ENCODE measurements at places on chromosomes 3 and 15.

GRCh38 chr3:185402561-185402960 is 39.6 kb downstream of the MAP3K13 start:
- no peak for DNase-seq

DNA sequence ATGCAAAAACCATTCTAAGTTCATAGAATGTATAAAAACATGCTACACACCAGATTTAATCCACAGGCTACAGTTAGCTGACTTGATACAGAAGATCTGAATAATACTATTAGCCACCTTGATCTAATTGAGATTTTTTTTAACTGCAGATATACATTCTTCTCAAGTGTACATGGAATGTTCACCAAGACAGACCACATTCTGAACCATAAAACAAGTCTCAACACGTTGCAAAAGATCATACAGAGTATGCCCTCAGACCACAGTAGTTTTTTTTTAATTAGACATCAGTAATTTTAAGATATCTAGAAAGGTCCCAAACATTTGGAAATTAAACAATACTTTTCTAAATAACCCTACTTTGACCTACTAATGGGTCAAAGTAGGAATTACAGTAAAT is 83.3 kb downstream of the FGF7 start:
- no peak for DNase-seq

- DNase-seq: no peak
These were observed 151.0 kb downstream of the FAM43A start for GRCh38 chr3:194836661-194837060.

GRCh38 chr3:133276594-133276993 is 123.3 kb upstream of the BFSP2 start:
- DNase-seq: no peak

DNA sequence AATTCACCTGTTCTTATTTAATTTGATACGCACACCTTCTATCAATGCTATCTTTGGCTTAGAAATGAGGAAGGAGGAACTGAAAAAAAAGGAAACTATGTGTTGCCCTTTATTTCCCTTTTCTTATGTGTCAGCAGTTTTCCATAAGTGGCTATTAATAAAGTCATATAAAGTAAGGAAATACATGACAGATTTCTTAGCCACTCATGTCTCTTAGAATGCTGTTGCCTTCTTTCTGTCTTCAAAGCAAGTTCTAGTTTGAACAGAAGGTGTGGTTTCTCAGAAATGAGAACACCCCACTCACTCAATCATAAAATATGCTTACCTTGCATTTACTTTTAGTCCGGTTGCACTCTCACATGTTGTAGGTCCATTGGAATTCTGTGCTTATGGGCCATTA is 640.5 kb upstream of the GRM7 start:
- no peak for DNase-seq

DNA sequence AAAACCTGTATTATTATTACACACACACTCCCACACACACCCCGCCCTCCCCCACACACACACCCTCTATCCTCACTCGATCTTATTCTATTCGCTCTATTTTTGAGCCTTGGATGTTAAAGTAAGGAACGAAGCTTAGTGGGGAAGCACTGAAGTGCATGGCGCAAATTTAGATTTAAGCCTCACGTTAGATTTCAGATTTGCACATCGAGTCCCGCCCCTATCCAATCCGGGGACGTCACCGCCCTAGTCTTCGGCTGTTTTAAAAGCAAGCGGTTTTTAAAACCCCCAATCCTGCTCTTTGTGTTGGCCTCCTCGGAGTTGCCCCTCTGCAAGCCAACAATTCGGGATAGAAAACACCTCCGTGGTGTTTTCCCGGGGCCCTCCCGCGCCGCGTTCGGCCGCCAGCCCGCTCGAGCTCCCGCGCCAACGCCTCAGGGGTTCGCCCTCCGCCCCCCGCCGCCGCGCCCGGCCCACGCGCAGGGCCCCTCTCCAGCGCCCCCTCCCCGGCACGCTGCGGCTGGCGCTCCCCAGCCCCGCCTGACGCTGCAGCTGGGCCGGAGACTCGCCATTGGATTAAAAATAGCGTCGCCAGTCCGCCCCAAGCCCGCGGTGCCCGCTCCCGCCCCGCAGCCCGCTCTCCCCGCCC is at the start of gene USP13:
TSS of gene USP13 (plus strand) at position 594 of the 649 bp plus-strand sequence. CDS start 186 bp downstream, outside the sequence.
- DNase-seq: peak; percentile 60

GRCh38 chr15:77115179-77115578 is 44.3 kb upstream of the TSPAN3 start:
- no peak for DNase-seq

DNA sequence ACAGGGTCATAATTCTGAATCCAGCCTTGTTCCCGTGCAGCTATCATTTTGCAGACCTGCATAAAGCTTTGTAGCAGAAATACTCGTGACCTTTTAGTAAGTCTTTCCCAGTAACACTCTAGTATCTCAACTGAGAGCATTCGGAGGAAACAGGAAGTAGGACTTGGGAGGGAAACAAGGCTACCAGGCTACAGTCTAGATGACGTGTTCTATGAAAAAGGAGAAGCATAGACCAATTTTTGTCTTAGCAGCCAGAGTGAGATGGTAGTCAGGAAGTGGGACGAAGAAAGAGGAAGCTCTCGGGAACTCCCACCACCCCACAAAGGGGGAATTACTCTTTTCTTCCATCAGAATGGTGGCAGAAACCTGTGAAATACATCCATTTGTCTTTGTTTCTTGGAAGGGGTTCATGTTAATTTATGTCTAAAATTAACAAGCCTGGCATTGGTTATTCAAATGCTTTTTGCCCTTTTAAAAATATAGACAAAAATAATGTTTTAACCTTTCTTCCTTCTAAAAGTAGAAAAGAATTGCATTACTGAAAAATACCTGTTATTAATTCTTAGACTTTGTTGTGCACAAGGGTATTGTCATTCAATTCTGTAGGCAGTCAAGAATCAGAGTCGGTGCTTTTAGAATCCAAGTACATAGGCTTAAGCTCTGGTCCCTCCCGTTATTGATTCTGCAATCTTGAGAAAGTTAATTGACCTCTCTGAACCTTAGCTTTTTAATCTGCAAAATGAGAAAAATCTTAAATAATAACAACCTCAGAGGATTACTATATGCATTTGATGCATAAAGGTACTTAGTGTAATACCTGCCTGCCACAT is 1.6 kb upstream of the SUCNR1 start:
- DNase-seq: no peak

DNA sequence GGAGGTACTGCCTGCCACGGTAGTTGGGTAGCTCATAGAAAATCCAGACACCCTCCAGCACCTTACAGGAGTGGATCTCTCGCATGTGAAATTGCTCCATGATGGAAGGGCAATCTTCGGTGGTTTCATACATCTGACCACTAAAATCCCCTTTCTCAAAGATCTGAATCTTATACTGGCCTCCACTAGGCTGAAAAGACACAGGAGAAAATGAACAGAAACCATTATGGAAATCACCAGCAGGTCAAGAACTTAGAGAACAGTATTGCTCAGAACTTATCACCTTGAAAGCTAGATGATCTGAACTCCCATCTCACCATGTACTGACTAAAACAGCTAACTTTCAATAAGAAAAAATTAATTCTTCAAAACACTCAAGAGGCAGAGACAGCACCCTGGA is 5.4 kb downstream of the CRYGS start:
- DNase-seq: no peak

DNA sequence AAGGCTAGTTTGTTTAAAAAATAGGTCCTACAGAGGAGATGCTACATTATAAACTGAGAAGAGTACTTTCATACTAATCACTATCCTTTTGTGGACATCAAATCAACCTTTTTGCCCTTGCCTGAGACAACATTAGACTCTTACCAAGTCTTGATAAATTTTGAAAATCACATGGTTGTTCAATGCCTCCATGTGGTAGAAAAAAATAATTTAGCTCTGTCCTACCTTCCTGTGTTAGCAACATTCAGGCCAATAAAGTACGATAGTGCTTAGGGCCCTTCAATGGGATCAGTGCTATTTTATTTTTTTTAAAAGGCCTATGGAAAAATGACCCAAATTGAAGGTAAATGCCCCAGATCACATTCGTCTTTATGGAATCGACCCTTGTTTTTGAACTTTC is 5.0 kb upstream of the UBE2E1 start:
- DNase-seq: no peak

GRCh38 chr3:135853981-135854380 is 111.5 kb upstream of the PPP2R3A start:
- no peak for DNase-seq

DNA sequence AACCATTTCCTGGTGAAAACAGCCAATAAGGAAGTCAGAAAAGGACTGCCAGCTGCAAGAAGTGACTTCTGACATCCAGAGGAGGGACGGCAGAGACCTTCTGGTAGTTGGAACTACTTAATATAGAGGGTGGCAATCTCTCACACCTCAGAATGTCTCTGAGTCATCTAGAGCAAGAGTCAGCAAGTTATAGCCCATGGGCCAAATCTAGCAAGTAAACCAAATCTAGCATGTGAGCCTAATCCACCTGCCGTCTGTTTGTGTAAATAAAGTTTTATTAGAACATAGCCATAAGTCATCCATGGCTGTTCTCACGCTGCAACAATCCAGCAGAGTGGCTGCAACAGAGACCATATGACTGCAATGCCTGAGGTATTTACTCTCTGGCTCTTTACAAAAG is 160.5 kb upstream of the NR2E3 start:
- no peak for DNase-seq

DNA sequence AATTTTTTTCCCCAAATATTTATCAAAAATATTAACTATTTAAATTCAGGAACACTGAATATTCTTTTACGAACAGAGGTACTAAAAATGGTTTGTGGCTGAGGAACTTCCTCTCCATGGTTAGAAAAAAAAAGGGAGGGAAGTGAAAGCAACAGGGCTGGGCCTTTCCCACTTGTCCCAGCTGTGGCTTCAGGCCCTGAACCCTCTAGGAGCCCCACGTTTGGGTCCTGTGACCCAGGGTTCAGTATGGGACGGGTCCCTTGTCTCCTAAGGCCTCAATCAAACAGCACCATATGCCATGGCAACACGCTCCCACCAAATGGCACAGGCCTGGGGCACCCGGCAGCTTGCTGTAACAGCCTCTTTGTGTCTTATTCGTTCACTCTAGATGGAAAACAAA is 32.4 kb downstream of the POC1A start:
- no peak for DNase-seq

DNA sequence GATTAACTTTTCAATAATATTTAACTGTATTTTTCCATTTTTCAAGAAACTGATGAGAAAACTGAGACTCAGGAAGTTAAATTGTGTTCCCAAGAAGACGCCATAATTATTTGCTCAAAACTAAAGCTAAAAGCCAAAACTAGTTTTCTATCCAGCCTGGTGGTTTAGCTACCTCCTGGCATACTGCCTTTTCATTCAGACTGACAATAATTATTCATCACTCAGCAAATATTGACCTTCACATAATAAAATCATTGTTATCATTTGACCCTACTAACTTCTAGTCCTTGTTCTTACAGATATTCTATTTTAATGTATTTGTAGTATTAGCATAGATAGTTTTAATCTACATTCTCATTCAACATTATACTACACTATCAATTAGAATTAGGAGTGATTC is 210.6 kb upstream of the GADL1 start:
- DNase-seq: no peak

GRCh38 chr3:144109944-144110343 is 138.3 kb downstream of the DIPK2A start:
- no peak for DNase-seq

- DNase-seq: no peak
These were observed 23.0 kb downstream of the KY start for GRCh38 chr3:134627831-134628230.

DNA sequence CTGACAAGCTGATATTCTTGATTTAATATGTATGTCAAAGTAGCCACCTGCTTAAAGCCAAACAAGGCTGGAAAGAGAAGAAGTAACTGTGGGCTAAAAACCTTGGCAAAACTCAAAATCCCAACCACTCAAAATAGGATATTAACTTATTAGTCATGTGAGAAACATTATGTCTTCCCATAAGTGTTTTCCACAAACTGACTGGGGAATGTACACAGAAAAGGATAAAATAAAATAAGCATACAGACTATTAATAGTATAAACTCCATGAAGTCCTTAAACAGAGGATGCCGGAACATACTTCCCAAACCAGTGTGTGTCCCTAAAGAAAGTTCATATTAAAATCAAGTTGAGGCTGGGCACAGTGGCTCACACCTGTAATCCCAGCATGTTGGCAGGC is 263.7 kb upstream of the THBS1 start:
- no peak for DNase-seq

DNA sequence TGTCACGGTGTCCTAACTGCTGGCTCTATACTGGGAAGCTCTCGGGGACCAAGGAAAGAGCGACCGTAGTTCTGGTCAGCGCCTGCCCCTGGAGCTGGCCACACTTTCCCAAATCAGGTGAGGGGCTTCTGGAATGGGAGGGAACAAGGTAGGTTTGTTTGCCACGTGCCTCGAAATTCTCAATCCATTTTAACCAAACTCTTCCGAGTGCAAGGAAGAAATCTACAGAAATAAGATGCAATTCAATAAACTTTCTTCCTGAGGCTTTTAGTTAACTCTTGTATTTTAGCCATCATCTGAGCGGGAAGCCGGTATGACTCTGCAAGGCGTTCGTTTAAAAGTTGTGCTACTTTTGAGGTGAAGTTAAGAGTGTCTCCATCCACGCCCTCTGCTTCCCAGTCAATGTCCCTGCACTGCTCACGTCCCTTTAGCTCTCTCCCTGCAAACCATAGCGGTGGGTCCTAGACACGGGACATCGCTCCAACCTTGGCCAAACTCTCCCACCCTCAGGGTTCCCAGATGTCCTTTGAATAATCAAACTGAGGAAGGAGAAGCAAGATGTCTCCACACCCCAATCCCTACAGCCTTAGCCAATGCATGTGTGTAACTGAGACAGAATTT is 597 bp downstream of the AGTR1 start:
- DNase-seq: no peak

- DNase-seq: no peak
These were observed 29.9 kb upstream of the RGMA start for GRCh38 chr15:93118904-93119303.
